ENCODE measurements at places on chromosomes 12 and 14. TPM values are rescaled to one million over a fixed set of nuclear protein-coding genes. Genes with fewer than 3 reads are reported as not detected.

DNA sequence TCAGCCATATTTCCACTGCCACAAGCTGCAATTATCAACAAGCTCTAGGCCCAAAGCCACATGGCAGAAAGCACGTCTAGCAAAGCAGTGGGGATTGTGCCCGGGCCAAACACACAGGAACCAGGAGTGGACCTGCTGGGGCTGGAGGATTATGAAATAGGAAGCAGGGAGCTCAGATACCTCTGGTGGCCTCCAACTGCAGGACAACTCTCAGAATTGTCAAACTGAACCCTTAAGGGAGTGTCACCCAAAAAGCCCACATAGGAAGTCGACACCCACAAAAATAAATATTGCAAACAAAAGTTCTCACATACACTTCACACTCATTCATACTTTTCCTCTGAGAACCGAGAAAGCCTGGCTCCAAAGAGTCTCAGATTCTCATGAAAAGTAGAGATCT, 26.1 kb downstream of the KCTD10 start:
- no peak for DNase-seq

DNA sequence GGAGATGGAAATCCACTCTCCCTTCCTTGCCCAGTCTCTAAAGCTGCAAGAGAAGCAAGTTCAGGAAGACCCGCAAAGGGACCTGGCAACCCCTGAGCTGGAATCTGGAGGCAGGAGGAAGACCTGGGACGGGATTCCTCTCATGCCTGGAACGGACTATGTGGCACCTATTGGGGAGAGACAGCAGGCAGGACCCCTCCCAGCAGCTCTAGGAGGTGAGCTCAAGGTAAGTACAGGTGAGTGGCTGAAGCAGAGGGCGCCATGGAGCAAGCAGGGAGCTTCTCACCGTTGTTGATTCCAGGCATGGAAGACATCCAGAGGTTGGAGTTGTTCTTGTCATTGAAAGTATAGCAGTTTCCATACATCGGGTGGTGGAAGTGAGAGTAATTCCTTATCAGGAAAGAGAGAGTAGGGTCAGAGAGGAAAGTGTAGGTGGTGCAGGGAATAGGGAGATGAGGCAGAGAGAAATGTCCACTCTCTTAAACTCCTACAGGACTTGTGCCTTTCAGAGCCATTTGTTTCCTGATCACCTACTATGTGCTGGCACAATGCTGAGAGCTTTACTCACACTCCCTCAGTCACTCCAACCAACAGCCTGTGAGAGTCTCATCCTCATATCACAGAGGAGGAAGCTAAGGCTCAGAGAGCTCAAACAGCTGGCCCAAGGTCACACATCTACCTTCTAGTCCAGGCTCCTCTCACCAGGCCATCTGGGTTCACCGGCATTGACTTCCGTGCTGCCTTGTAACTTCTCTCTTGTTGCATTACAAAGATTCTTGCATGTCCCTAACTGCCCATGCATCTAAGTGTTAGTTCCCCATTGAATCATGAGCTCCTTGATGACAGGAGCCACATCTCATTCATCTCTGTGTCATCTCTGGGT, 13.9 kb upstream of the TNFRSF1A start:
- DNase-seq: no peak

- no peak for DNase-seq
These were observed 353.1 kb downstream of the NAV3 start for GRCh38 chr12:78183824-78184223.

Gene DPY19L2
- 0.13 TPM for polyA plus RNA-seq

Gene DTX3
- polyA plus RNA-seq: not detected

Gene FAM222A
- polyA plus RNA-seq: 0.36 TPM

GRCh38 chr14:90242444-90242843, 13.9 kb upstream of the PSMC1 start:
- DNase-seq: no peak

DNA sequence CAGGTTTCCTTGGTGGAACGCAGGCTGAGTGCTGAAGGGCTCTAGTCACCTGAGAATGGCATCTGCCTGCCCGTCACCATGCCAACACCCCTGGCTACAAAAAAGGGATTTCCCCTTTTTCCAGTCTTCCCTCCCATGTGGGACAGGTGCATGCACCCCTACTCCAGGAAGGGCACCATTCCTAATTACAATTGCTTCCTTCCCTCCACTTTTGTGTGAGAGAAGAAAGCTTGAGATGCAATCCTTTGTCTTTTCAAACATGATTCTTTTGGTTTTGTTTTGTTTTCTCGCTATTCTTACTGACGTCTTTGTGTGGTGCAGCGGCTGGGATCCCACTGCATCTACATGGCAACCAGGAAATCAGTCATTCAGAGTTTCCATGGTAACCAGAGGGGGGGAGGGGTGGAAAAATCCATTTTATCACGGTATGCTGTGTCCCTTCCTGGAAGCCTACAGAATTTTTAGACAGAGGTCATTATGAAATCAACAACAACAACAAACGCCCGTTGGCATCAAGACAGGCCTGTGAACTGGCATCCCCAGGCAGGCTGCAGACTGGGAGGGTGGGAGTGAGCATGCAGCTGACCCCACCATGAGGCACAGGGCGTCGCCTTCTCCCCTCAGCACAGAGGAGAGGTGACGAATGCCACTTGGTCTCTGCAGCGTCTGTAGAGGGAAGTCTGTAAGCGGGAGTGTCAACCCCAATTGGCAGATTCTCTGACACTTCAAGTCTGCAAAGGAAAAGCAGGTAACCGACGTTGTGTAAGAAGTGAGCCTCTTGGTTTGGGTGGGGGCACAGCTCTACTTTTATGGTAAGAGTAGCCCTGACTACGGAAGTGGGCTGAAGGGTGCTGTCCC, 13.6 kb upstream of the GNG2 start:
- peak; percentile 3 for DNase-seq

- no peak for DNase-seq
These were observed 125.6 kb downstream of the RGS6 start for GRCh38 chr14:72057701-72058285.

DNA sequence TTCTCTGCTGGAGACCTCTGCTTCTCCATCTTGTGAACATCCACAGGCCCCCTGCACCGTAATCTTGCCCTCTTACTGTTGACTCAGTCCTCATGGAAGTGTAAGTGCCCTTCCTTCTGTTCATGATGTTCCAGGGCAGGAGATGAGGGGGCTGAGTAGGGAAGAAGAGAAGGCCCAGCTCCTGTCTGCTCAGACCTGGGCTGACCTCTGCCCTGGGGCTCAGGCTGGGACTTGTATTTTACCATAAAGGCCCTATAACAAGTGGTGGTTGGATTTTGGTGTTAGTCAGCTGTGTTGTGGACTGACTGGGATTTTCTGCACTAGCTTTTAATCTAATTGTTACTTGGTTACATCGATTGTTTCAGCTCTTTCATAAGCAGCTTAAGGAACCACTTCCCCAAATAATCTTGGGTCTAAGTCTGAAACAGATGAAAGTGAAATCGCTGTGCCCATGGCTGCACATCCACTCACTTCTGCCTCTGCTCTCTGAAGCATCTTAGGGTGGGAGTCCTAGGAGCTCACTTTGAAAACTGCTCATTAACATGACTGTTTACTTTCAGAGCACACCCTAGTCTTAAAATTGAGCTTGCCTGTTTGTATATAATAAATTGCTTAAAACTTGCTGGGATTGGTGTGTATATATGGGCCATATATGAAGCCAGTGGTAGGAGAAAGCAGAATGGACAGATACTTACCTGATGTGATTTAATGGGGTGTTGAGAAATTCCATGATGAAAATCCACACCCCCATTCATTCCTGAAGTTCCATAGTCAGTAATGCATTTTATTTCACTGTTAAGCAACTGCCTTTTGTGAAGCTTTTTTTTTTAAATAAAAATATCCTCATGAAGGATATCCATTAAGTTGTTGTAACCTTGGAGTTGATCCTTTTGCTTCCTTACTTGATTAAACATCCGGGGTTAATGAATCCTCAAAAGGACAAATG, 17.7 kb downstream of the C12orf71 start:
- DNase-seq: no peak

Gene CLEC1A
- not detected for polyA plus RNA-seq

- no peak for DNase-seq
These were observed 1.3 kb upstream of the EMP1 start for GRCh38 chr12:13195250-13195649.

Gene NEUROD4
- polyA plus RNA-seq: not detected

DNA sequence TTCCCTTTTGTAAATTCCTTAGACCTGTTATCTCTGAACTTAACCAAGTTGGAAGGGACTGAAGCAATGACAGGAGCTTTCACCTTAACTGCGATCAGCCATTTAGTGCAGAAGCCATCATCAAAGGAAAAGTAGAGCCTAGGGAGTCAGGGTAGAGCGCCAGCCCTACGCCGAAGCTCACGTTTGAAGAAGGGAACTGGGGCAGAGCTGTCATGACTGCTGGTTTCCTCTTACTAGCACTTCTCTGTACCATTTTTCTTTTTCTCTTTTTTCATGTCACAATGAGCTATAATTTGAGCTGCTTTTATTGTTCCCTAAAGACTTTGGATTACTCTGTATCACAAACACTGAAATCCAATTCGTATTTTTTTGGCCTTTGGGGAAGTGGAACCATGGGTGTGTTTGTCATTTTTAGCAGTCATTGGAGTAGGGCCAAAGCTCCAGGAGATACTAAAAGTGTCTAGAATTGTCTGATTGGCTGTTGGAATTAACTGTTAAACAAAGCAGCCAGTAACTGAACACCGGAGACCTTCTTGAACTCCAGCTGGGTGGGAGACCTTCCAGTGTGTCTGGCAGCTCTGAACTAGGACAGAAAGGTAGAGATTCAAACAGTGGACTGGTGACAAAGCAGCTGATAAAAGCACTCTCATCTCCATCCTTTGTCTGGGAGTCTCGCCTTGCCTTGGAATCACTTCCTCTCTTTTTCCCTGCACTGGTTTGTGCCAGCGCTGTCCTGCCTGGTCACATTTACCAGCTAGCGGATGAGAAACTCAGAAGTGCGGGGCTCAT, 9.1 kb downstream of the MTRFR start:
- no peak for DNase-seq

DNA sequence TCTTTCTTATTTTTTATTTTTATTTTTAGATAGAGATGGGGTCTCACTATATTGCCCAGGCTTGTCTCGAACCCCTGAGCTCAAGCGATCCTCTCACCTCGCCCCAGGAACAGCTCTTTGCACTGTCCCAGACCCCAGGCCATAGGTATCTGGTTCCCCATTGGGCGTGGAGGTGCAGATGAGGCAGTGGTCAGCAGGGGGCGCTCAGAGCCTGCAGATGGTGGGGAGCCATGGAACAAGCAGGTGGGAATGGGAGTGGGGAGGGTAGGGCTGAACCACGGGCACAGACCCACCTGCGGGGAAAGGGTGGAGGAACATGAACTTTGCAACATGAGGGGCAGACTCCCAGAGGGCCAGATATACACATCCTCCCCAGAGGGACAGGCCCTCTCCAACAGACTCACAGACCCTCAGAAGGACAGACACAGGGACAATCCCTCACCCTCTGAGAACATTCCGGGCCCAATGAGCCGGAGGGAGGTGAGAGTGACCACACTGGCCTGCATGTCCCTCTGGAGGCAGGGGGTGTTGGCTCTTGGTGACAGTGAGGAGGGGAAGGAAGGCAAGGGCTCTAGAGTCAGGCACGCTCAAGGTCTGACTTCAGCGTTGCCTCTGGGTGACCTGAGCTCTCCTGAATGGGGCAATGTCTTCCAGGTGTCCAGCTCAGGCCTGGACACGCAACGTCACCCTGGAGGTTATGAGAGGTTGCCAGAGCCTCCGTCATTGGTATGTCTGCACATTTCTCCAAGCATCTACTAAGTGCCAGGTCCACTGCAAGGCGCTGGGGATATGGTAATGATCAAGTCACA, 34.9 kb downstream of the KRT80 start:
- DNase-seq: peak; percentile 76

- DNase-seq: no peak
These were observed 842 bp downstream of the OAS2 start for GRCh38 chr12:112979041-112979680.

DNA sequence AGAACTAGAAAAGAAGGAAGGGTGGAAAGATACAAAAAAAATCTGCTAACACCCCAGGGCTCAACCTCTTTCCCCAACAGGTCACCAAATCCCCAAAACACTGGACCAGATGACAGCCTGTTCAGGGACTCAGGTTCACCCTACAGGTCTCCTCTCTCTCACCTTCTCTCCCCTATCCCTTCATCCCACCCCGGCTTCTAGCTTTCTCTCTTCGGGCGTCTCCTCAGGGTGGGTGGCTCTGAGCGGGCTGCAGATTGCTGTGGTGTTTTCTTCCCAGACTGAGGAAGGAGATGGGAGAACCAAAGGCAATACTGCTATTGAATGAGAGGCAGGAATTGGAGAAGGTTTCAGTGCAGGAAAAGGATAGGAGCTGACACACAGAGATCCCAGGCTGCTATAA, 39.3 kb downstream of the ANO2 start:
- DNase-seq: no peak

- no peak for DNase-seq
These were observed 56.8 kb downstream of the CDK17 start for GRCh38 chr12:96343347-96343954.

DNA sequence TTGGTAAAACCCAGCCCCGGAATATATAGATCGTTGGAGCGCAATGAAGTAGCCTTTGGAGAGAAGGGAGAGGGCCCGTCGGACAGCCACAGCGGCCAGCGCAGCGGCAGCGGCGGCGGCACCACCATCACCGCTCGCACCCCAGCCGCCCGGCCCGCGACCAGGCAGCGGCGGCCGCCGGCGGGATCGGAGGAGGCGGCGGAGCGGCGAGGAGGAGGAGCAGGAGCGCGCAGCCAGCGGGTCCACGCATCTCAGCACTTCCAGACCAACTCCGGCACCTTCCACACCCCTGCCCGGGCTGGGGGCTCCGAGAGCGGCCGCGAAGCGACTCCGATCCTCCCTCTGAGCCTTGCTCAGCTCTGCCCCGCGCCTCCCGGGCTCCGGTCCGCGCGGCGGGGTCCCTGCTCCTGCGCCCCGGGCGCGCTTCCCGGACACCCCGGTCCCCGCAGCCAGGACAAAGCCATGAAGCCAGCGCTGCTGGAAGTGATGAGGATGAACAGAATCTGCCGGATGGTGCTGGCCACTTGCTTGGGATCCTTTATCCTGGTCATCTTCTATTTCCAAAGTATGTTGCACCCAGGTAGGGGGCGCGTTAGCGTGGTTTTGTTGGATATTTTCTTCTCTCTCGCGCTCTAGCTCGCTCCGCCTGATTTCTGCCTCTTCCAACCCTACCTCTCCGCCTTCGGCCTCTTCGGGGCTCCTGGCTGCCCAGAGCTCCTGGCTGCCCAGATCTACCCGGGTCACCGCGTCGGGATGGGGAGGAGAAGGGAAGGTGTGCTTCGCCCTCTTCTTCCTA, 400 bp downstream of the CHST11 start:
- DNase-seq: peak; percentile 60

GRCh38 chr12:132492522-132492921, 2.6 kb downstream of the FBRSL1 start:
- no peak for DNase-seq

GRCh38 chr14:86961106-86961716, 1031.8 kb downstream of the GALC start:
- peak; percentile 17 for DNase-seq
